Activated CD8-positive, alpha-beta T cell treated with anti-CD3 and anti-CD28 coated beads for 36 hours (primary cell): ENCODE measurements at places on chromosomes 2 and 18.
A peak's percentile ranks its signal among the peaks of the same experiment; 100 is the strongest.

DNA sequence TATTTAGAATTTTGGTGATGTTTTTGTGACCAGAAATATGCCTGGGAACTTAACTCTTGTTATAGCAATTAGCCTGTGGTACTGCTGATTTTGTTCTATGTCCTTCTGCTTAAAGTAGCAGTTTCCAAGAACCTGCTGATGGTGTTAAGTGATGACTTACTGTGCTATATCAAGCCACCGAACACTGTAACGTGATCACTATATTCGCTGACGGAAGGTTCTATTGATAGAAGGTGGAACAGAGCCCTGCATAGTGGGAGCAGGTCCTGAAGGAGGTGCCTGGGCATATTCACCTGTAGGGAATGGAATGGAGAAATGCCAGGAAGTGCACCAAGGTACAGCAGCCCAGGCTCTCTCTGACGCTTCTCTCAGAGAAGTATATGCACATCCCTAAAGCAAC is 76.8 kb downstream of the UXS1 start:
- peaks cover 20% of the 10 kb centered on the region for H3K4me1 ChIP-seq
- no peak overlapping the region for H3K27ac ChIP-seq
- H3K36me3 ChIP-seq, result peaks cover 14% of the 10 kb centered on the region
- H3K27me3 ChIP-seq, result no peaks in the 10 kb centered on the region
- DNase-seq, result no peak

GRCh38 chr2:109383505-109384307 is 230.1 kb downstream of the SEPTIN10 start:
- no peak overlapping the region for H3K27ac ChIP-seq
- no peaks in the 10 kb centered on the region for H3K36me3 ChIP-seq
- no peaks in the 10 kb centered on the region for H3K4me1 ChIP-seq
- no peak for DNase-seq

DNA sequence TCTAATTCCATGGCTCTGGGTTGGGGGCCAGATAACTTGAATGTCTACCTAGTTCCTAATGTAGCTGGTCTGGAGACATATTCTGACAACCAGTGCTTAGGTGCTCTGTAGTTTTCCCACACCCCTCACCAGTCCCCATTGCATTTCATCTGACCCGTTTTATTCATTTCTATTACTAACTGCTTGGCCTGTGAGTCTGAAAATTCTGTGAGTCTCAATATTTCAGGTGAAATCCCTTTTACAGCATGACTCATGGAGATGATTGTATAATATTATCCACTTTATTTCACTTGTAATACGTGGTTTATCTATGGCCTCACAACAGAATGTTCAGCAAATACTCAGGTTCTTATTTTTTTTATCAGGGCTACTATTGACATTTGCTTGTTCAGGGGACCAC is 103.7 kb upstream of the UGP2 start:
- H3K27ac ChIP-seq, result no peak overlapping the region
- no peak overlapping the region for H3K4me3 ChIP-seq
- H3K27me3 ChIP-seq, result no peaks in the 10 kb centered on the region
- H3K4me1 ChIP-seq, result peaks cover 4% of the 10 kb centered on the region
- no peak for DNase-seq
- H3K36me3 ChIP-seq, result no peaks in the 10 kb centered on the region

DNA sequence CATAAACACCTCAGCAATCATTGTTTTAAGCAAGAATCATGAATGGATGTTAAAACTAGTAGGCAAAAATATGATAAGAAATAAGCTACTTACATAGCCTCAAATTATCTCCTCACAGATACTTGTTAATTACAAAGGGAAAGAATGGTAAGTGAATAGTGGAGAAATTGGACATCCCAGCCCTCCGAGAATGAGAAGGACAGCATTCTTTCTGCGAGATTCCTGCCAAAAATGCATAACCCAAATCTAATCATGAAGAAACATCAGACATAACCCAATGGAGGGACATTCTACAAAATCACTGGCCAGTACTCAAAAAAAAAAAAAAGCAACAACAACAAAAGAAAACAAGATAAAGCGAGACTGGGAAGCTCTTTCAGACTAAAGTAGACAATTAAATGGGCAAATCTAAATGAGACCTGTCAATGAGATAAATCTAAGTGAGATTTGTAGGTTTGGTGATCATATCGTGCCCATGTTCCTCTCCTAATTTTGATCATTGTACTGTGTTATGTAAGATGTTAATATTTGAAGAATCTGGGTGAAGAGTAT is 57.9 kb upstream of the GLI2 start:
- no peak overlapping the region for H3K4me3 ChIP-seq
- H3K27ac ChIP-seq, result no peak overlapping the region
- DNase-seq, result no peak
- H3K4me1 ChIP-seq, result no peaks in the 10 kb centered on the region

- H3K27me3 ChIP-seq, result peaks cover 36% of the 10 kb centered on the region
- H3K4me3 ChIP-seq, result no peak overlapping the region
- peaks cover 7% of the 10 kb centered on the region for H3K4me1 ChIP-seq
Measured at GRCh38 chr2:58350484-58350883, 109.4 kb upstream of the FANCL start.

DNA sequence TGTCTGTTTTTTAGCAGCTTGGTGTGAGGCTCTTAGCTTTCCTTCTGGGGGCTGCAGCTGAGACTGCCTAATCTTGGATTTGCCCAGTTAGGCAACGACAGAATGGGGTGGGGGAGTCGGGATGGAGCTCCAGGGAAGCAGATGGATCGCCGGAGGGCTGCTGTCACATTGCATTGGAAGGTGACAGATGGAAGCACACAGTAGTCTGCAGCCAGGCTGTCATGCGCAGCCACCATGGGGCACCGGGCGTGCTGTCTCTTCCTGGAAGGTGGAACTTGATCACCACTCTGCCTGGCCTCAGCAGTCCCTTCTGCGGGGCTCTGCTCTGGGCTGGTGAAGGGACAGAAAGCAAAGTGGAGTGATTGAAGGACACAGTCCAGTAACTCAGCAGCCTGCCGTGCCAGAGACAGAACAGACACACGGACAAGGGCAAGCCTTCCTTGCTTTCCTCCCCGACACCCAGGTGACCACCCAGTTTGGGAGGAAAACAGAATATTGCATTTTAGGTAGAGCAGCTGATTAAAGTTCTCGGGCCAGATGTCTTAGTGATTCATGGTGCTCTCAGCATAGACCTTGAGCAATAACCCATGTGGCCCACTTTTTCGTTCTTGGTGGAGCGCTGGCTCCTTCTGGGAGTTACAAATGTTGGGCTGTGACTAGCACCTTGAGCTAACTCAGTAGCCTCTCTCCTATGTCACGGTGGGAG is 40.9 kb downstream of the RNF144A start:
- no peak for DNase-seq
- H3K4me3 ChIP-seq, result no peak overlapping the region
- H3K4me1 ChIP-seq, result peaks cover 31% of the 10 kb centered on the region
- H3K36me3 ChIP-seq, result peaks cover 14% of the 10 kb centered on the region
- H3K27ac ChIP-seq, result no peak overlapping the region
- no peaks in the 10 kb centered on the region for H3K27me3 ChIP-seq

- peak overlapping the region; percentile 85 for H3K4me3 ChIP-seq
- peak; percentile 35 for DNase-seq
- H3K4me1 ChIP-seq, result peaks cover 9% of the 10 kb centered on the region
- H3K27ac ChIP-seq, result peak overlapping the region; percentile 57
- peaks cover 29% of the 10 kb centered on the region for H3K27me3 ChIP-seq
- no peaks in the 10 kb centered on the region for H3K36me3 ChIP-seq
Measured at GRCh38 chr2:70767079-70767698, 811 bp downstream of the ADD2 start.

DNA sequence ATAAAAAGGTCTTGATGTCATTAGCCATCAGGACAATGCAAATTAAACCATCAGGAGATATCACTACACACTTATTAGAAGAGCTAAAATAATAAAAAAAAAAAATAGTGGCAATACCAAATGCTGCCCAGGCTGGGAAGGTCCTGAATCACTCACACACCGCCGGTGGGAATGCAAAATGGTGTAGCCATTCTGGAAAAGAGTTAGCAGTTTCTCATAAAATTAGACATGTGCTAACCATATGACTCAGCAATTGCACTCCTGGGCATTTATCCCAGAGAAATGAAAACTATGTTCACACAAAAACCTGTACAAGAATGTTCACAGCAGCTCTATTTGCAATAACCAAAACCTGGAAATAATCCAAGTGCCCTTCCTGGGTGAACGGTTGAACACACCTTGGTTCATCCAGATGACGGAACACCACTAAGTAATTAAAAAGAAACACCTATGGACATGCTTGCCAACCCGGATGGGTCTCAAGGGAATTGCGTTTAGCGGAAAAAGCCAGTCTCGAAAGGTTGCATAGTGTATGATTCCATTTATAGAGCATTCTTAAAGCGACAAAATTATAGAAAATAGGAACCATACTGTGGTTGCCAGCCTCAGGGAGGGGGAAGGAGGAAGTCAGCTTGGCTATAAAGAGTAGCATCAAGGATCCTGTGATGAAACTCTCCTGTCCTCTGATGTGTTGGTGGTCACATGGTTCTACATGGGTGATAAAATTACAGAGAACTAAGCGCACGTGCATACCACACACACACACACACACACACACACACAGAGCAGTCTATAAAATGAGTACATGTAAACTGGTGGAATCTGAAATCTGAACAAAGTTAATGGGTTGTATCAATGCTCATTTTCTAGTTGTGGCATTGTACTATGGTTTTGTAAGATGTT is 4.6 kb downstream of the MBP start:
- peak; percentile 70 for DNase-seq
- H3K4me3 ChIP-seq, result peak overlapping the region; percentile 99
- H3K27ac ChIP-seq, result peak overlapping the region; percentile 83
- H3K36me3 ChIP-seq, result peaks cover 49% of the 10 kb centered on the region
- peaks cover 68% of the 10 kb centered on the region for H3K4me1 ChIP-seq

- peaks cover 5% of the 10 kb centered on the region for H3K36me3 ChIP-seq
- no peak for DNase-seq
- no peak overlapping the region for H3K27ac ChIP-seq
- no peak overlapping the region for H3K4me3 ChIP-seq
- no peaks in the 10 kb centered on the region for H3K27me3 ChIP-seq
Measured at GRCh38 chr18:13524811-13525210, 201.5 kb downstream of the FAM210A start.

- H3K27me3 ChIP-seq, result peaks cover 1% of the 10 kb centered on the region
- no peaks in the 10 kb centered on the region for H3K36me3 ChIP-seq
- no peaks in the 10 kb centered on the region for H3K4me1 ChIP-seq
- H3K27ac ChIP-seq, result no peak overlapping the region
Measured at GRCh38 chr2:63719052-63719451, 122.6 kb upstream of the UGP2 start.

DNA sequence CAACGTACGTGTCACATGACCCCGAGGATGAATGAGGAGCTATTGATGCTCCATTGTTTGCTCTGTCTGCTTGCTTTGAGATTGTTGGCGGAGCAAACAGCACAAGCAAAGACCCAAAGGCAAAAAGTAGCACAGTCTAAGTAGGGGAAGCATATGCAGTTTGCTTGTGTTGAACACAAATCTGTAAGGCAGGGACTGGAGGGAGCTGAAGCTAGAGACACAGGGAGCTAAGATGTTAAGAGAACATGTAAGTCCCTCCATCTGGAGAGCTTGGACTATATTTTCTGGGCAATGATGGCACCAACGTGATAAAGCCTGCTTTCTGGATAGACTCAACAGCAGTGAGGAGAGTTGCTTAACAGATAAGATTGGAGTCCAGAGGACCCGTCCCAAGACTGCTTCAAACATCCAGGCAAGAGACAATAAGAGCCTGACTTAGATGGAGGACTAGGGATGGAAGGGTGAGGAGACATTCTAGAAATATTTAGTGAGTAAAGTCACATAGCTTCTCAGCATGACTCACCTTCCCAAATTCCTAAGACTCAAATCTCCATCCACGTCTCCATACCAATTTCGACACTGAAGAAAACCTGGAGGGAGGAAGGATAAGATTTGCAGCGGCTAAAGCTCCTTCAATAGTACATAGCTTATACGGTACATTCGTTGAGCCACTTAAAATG is 88.1 kb upstream of the KLF7 start:
- peaks cover 2% of the 10 kb centered on the region for H3K27me3 ChIP-seq
- peaks cover 3% of the 10 kb centered on the region for H3K4me1 ChIP-seq
- no peak for DNase-seq
- H3K36me3 ChIP-seq, result no peaks in the 10 kb centered on the region
- H3K4me3 ChIP-seq, result no peak overlapping the region

GRCh38 chr2:100673691-100674485 is 111.1 kb downstream of the PDCL3 start:
- no peaks in the 10 kb centered on the region for H3K36me3 ChIP-seq
- no peak for DNase-seq
- peaks cover 2% of the 10 kb centered on the region for H3K4me1 ChIP-seq

DNA sequence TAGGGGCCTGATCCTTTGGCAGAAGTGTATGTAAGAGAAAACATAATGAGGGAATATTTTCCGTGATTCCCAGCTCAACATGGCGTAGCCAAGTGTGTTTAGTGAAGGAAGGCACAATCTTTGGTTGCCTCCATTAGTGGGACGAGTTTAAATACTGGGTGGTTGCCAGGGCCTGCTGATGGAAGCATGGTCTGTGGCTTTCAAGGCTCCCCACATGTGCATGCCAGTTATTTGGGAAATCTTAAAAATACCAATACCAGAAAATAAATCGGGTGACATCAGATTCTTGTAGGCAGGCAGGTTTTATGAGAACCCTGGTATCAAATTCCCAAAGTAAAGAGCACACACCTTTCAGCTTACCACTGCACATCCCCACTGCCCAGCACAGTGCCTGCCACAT is 7.1 kb downstream of the MYL12A start:
- H3K27me3 ChIP-seq, result no peaks in the 10 kb centered on the region
- H3K36me3 ChIP-seq, result peaks cover 67% of the 10 kb centered on the region
- H3K27ac ChIP-seq, result peak overlapping the region; percentile 73
- H3K4me1 ChIP-seq, result peaks cover 85% of the 10 kb centered on the region
- H3K4me3 ChIP-seq, result no peak overlapping the region

- no peaks in the 10 kb centered on the region for H3K36me3 ChIP-seq
- no peak overlapping the region for H3K27ac ChIP-seq
- no peaks in the 10 kb centered on the region for H3K27me3 ChIP-seq
Measured at GRCh38 chr2:239025951-239026461, 178.1 kb downstream of the TWIST2 start.

DNA sequence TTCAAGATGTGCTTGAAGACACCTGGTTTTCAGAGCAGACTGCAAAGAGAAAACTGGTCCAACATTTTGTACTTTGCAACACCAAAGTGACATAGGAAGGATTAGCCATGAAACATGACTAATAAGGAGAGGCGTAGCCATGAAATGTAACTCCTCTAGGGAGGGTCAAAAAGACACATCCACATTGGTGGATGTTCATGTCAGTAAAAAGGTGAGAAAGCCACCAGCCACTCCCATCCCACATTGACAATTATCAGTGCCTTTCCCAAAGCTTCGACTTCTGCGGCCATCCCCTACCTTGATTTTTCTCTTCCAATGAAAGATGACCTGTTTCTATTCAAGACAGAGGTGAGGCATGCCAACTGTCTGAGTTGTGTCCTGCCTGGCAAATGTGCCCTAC is 223.2 kb downstream of the ALK start:
- DNase-seq, result no peak
- peaks cover 3% of the 10 kb centered on the region for H3K27me3 ChIP-seq
- no peaks in the 10 kb centered on the region for H3K4me1 ChIP-seq
- H3K4me3 ChIP-seq, result no peak overlapping the region
- no peaks in the 10 kb centered on the region for H3K36me3 ChIP-seq
